CD4-positive, alpha-beta T cell treated with Interleukin-17A for 1 hour (primary cell): ENCODE measurements at places on chromosomes 11 and 22.

DNA sequence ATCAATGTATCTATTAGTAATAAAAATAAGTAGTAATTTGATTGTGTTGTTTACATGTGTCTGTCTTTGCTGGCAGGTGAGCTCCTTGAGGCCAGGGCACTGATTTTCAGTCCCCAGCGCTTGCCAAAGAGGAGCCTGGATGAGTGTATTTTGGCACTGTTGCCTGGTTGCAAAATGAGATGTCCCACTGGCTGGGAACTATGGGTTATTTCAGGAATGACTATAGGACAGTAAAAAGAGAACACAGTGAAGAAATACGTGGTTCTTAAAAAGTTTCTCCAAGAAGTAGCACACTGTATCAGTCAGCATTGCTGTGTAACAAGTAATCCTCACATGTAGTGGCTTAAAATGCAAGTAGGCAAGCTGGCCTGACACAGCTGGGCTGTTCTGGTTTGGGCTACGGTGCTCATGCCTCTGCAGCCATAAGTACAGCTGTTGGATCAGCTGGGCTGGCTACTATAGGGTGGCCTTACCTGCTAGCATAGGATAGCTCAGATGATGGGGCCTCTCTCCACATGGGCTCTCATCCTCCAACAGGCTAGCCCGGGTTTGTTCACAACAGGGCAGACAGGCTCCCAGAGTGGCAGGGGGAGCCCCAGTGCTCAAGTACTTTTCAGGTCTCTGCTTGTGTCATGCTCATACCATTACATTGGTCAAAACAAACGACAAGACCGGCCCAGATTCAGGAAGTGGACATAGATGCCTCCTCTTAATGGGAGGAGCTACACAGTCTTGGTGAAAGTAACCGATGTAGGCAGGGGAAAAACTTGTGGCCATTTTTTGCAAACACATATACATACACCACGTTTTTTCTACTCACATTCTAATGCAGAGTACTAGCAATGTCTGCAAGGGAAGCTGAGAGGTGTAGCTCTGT, 399.1 kb downstream of the LARGE1 start:
- DNase-seq, result no peak

DNA sequence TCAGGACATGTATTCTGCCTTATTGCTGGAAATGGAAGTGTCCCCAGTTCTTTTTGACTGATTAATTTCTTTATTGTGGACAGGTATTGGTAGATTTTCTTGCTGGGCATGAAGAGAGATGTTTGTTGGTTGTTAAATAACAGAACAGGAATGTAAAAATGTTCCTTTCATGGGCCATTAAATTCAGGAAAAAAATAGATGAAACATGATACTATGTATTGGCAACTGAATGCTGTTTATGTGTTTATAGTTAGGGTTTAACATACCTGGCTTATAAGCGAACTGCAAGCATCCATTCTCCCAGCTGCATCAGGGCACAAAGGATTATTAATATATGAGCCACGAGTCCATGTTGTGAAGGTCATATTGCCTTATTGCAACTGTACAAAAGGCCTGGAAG, 368.5 kb downstream of the NELL1 start:
- no peak for DNase-seq

DNA sequence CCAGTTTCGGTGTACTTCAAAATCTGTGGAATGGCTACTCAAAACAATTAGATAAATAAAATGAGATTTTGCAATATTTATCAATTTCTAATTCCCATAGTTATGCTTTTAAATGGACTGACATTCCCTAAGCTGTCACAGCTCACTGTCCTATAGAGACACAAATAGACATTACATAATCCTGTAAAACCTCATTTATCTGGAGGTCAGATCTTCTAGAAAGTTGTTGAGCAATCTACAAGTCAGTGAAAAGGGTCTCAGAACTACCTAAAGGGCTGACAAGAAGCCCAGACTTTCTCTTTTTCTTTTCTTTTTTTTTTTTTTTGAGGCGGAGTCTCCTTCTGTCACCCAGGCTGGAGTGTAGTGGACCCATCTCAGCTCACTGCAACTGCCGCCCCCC, 12.0 kb downstream of the ALG8 start:
- DNase-seq, result no peak

DNA sequence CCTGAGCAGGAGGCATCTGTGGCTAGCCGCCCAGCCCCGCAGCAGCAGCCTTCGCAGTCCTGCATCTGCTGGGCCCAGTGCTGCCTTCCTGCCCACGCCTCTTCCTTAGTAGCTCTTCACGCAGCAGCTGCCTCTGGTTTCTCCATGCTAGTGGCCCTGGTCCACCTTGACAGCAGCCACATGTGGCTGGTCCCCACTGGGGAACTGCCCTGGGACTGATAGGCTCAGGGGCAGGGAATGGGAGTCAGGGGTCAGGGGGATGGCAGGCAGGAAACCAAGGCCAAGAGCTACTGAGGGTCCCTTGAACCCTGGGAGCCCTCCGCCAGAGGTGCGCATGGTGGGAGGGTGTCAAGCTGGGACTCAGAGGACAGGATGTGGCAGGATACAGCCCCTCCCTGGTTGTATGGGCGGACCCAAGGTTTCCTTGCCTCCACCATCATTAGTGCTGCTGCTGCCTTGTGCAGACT, 99.4 kb upstream of the PITPNB start:
- no peak for DNase-seq

DNA sequence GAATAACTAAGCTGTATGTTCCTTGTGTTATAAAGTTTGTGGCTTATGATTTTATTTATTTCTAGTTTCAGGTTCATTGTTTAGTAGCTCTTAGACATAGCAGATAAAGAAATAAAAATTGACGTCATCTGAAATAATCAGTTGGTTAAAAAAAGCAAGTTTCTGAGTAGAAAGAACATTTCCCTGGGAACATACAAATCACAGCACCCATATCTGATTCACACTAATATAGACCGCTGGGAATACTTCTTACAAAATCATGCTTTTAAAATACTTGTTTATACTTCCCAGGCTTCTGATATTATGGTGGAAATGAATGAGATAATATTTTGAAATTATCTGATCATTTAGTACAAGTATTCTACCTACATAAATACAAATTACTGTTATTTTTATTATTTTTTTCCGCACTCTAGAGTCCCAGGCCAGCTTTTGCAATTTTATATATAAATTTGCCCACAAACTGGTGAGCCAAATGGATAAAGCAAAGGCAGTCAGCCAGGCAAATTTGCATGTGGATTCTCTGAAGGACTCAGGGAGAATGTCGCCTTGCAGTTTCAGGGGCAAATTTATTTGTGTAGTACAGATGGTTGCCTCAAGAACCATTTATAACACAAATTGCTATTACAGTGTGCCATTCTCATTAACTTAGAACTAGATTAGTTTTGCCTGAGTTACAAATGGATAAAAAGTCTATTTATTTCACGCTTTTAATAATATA, 62.9 kb upstream of the SC5D start:
- no peak for DNase-seq

DNA sequence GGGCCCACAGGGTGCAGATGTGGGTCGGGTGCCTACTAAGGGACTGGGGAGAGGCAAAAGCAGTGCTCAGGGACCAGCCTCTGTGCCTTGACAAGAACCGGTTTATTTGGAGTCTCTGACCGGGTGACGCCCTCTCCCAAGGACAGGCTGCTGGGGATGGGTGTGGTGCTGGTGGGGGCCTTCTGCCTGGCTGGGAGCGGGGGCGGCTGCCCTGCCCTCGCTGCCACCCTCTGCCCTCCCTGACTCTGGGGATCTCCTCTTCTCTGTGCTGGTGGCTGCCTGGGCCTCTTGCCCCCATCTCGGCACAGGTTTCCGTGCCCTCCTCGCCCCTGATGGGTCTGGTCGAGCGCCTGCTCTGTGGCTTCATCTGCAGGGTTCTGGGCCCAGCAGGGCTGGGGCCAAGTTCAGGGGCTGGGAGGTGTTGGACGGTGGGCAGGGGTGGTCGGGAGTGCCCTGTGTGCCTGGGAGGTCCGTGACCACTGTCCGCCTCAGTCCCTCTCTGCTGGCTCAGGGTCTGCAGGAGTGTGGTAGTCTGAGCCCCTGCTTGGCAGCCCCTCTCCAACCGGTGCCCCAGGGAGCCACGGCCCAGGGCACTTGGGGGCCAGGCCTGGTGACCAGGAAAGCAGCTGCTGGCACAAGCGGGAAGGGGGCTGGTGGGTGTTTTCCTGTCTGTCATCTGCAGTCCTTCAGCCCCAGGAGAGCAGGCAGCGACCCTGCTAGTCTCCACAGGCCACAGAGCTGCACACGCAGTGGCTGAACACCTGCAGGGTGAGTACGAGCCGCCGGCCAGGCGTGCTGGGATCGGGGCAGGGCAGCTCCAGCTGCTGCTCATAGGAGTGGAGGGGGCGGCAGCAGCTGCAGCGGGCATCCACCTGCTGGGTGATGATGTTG, 23.5 kb downstream of the MUC6 start:
- no peak for DNase-seq

DNA sequence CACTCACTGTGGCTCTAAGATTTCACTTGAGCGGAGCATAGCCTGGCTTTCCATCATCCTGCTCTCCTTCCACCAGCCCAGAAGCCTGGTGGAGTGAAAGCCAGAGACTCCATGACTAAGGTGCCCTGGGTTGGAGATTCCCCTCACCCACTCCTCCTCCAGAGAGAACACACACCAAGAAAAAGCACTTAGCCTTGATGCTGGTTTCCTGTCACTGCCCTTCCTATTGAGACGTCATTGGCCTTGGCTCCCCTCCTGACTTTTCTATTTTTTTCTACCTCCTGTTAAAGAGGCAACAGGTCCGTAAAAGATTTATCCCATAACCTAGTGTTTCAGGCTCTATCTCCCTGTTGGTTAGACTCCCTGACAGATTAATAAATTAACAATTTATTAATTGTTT, 38.5 kb upstream of the APLNR start:
- no peak for DNase-seq

GRCh38 chr11:76683161-76684095, 12.9 kb upstream of the LRRC32 start:
- DNase-seq, result no peak

DNA sequence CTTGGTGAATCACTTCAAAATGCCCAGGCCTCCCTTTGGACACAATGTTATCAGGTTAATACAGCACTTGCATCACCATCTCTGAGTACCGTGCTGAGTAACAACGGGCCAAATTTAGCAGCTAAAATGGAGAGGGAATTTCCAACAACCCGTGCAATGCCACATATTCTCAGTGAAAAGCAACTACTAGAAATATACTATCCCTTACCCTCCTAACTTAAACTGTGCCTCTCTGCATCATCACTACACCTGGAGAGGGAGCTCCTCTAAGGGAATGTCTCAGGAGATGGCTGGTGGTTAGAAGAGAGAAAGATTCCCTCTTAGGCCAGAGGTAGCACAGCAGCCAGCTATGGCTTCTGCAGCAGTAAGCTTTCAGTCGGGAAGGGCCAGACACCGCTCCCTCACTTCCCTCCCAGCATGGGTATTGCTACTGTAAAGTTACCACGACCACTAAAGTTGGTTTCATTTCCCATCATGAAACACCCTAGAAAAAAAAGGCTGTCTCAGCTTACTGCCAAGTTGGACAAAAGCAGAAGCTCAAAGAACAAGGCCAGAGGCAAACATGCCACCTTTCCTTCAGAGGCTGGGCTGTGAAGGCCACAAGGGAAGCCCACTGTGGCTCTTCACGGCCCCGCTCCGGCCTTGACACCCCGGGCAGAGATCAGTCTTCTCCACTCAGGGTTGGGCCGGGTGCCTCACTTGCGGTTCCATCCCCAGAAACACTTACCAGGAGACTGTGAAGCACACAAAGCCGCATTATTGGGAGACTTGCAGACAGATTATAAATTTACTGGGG, 3.9 kb downstream of the MAML2 start:
- DNase-seq, result peak; percentile 58

GRCh38 chr11:78332174-78332866, 85.3 kb downstream of the GAB2 start:
- no peak for DNase-seq

GRCh38 chr11:62150887-62151736, 27.3 kb downstream of the INCENP start:
- no peak for DNase-seq

GRCh38 chr11:13434247-13435205, 28.5 kb downstream of the BTBD10 start:
- DNase-seq, result no peak

DNA sequence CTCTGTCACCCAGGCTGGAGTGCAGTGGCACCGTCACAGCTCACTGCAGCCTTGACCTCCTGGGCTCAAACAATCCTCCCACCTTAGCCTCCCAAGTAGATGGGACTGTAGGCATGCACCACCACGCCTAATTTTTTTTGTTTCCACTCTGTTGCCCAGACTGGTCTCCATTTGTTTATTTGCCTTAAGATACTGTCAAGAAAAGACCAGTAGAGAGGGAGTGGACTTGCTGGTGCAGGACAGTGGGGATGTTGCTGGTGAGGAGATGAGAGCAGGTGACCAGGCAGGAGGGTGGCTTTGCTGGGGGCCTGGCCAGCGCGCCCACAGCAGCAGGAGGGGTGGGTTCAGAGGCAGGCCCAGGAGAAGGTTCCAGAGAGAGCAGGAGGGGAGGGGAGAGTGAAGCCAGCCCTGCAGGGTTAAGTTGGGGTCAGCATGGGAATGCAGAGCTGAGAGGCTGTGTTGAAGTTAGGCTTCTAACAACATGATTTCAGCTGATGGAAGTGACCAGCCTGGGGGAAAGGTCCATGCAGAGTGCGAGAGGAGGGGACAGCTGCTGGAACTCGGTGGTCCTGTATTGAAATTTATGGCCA, 35.8 kb downstream of the NADSYN1 start:
- DNase-seq, result no peak

- no peak for DNase-seq
These were observed 94.7 kb upstream of the PARVA start for GRCh38 chr11:12282676-12283075.

- DNase-seq, result no peak
These were observed 24.8 kb upstream of the APOA1 start for GRCh38 chr11:116862185-116862584.

DNA sequence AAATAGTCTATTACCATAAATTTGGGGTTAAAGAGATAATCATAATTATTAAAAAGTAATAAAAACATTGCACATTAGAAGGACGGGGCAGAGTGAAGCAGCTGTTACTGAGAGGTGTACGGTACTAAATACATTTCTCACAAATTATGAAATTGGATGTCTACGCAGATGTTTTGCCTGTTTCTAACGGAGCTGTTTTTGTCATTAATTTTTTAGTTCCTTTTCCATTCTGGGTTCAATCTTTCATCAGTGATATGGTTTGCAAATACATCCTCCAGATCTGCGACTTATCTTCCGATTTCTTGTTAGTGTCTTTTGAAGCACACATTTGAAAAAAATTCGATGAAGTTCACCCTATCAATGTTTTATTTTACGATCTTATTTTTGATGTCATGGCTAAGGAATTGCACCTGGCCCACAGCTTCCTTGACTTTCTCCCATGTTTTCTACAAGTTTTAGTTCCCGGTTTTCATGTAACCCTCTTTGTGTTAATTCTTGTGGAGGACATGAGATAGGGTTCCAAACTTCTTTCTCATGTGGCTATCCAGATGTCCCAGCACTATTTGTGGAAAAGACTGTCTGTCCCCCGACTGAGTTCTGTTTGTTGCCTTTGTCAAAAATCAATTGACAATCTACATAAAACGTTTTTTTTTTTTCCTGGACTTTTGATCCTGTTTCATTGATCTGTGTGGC, 21.3 kb upstream of the KRTAP5-6 start:
- DNase-seq, result no peak

DNA sequence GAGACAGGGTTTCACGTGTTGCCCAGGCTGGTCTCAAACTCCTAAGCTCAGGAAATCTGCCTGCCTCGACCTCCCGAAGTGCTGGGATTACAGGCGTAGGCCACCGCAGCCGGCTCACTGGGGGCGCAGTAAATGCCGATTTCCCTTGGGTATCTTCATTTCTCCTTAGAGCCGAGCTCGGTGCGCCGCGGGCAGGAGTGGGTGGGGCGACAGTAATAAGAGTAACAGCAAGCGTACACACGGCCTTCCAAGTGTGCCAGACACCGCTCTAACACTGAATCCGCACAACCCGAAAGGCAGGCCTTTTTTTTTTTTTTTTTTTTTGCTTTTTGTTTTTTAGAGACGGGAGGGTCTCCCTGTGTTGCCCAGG, 500 bp upstream of the ADSL start:
- peak; percentile 61 for DNase-seq
